NCI-H1048 (cell line): ENCODE measurements at places on chromosomes 3 and 15.

GRCh38 chr3:165075695-165076094 lies 2.6 kb downstream of the SI start:
- DNase-seq, result no peak

DNA sequence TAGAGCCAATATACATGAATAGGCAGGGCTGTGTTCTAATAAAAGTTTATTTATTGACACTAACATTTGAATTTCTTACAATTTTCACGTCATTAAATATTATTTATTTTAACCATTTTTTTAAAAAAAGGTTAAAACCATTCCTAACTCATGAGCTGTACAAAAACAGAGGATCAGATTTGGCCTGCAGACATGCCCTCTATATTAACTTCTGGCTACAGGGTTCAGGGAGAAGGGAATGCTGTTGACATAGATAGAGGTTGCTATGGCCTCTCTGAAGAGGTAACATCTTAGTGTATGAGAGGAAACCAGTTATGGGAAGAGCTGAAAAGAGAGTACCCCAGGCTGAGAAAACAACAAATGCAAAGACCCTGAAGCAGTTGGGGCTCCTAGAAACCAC lies 19.1 kb upstream of the RAP2B start:
- DNase-seq, result no peak

GRCh38 chr15:52683580-52683979 lies 4.4 kb upstream of the ATOSA start:
- DNase-seq, result no peak

DNA sequence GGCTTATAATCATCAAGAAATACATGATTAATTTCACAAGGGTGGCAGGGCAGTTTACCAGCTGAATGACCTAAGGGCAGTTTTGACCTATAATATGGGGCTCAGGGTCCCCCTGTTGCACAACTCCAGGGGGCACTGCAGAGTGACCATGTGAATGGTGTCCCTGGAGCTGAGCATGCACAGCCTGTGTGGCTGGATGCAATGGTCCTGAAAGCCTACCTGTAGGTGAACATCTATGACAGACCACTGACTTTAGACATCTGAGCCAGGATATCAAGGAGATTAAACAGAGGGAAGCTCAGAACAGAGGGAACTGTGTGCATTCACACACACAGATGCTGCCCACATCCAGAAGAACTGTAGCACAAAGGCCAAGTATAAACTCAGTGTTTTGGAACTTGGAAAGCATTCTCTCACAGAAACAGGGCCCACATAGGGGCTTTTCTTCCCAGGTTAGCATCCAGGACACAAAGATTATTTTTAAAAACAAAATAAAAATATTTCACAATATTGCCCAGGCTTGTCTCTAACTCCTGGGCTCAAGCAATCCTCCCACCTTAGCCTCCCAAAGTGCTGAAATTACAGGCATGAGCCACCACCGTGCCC lies 7.8 kb upstream of the SLC6A11 start:
- DNase-seq, result no peak

DNA sequence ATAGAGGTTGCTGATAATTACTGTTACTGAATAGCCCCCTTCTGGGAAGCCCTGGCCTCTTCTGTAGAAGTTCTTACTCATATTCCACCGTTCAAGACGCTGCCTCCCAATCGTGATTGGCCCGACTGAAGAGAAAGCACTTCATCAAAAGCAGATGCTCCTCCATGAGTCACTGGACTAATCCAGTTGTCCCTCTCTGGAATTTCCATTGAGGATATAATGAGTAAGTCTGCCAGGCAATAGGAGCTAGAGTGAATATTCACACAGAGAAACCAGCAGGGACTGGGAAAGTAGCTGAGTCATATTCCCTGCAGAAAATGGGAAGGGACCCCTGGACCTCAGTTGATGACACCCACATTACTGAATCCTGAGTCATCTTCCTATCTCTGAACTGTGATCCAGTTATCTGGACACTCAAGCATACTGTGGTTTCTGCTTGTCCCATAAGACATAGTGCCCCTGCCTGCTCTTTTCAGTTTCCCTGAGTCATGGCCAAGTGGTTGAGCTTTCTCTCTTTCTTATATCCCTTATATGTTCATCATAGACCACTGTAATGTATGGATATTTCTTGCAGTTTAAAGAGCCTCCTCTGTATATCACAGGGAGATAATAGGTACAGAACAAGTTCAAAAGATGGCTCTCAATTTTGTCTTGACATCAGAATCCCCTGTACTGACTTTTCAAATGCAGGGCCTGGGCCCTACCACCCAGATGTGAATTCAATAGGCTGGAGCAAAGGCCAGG lies 151.2 kb upstream of the CDIN1 start:
- no peak for DNase-seq
